Tongue (tissue), 3 donors: ENCODE measurements at places on chromosomes 13 and 19.
A peak's percentile ranks its signal among the peaks of the same experiment; 100 is the strongest.

DNA sequence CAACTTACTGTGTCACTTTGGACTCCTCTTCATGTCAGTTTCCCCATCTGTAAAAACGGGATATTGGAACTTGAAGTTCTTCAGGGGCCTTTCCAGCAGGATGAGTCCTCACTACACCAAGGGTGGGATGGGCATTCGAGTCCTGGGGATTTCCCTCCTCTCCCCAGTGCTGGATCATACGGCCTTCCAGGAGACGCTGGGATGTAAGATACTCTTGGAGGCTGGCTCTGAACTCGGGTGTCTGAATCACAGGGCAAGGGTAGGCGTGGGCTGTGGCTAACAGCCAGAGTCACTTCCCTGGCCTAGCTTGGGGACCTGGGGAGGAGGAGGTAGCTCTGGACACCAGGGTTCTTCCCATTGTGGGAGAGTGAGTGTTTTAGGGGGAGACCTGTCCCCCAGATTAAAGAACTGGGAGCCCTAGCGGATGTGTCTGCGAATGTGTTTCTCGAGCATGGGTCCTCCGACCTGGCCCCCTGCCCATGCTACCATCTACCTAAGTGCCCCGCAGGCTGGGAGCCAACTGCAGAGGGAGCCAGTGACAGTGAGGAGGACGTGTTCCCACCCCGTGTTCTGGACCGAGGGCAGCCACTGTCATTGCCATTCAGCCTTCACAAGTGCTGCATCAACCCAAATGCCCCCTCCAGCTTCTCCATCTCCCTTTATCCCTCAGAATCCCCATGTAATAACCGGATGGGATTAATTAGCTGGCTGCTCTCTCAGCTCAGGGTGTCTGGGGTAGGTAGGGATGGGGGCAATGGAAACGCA lies 2.4 kb upstream of the CYTH2 start:
- DNase-seq = no peak

DNA sequence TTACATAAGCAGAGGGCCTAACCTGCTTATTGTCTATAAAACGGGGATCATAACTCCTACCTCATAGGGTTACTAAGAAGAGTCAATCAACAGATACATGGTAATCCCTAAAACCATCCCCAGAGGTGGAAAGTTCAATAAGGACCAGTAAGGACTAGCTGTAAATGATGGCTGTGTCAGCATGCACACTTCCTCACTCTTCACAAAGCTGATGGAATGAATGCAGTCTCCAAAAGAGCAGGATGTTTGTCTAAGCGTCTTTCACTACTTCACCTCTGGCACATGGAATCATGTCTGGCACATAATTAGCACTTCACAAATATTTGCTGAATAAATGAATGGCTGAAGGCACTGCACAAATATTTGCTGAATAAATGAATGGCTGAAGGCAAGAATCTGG lies 134.2 kb downstream of the MIPEP start:
- DNase-seq = no peak

DNA sequence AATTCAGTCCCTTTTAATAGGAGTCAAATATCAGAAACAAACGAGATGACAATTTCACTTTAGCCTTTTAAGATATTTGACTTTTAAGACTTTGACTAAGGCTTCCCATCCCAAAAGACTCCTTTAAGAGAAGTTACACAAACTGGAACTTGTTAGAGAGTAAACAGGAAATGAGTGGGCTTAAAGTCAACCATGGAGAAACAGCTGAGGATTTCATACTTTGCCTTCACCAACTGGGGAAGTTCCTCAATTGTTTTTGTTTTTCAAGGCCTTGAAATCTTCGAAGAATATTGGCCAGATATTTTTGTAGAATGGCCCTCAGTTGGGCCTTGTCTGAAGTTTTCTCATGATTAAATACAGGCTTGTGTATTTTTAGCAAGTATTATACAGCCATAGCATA lies 227.3 kb downstream of the POU4F1 start:
- no peak for DNase-seq

GRCh38 chr19:18865973-18866799 lies 29.8 kb downstream of the CERS1 start:
- peak; percentile 79 for DNase-seq

GRCh38 chr13:103044056-103044455 lies 22.2 kb downstream of the SLC10A2 start:
- peak; percentile 3 for DNase-seq

- DNase-seq = no peak
These were observed 421.1 kb downstream of the FGF9 start for GRCh38 chr13:22091971-22092300.

DNA sequence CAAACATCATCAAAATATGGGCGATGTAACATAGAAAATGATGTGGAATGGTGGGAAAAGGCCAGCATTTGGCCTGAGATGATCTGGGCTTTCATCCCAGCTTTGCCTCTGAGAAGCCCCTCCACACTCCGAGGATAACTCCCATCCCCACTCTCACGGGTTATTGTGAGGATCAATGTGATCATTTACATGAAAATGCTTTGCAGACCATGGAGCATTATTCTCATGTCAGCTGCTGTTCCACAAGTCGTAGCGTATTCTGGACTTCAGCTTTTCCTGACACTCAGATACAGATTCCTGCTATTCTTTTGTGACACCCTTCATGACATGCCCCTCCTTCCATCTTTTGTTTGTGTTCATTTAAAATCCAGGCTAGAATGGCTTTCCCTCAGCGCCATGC lies 86.5 kb downstream of the NUFIP1 start:
- no peak for DNase-seq

DNA sequence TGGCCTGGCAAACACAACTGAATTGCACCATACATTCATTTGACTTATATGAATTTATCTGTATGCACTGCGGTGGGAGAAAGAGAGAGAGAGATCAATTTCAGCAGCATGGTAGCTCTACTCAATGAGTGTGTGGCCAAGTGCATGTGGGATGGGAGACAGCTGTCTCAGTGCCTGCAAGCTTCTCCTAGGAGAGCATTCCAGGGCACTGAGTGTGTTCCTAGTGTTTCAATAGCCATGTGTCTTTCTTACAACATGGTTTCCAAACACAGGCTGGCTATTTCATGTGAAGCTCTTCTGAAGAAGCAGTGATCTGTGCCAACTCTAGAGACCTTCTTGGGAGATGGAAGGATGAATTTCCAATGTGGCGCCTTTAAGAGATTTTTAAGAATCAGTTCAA lies 43.5 kb downstream of the NEK5 start:
- peak; percentile 61 for DNase-seq

GRCh38 chr19:32363632-32364031 lies 18.2 kb downstream of the ZNF507 start:
- no peak for DNase-seq

- no peak for DNase-seq
These were observed 24.9 kb downstream of the CCDC8 start for GRCh38 chr19:46388311-46389095.

DNA sequence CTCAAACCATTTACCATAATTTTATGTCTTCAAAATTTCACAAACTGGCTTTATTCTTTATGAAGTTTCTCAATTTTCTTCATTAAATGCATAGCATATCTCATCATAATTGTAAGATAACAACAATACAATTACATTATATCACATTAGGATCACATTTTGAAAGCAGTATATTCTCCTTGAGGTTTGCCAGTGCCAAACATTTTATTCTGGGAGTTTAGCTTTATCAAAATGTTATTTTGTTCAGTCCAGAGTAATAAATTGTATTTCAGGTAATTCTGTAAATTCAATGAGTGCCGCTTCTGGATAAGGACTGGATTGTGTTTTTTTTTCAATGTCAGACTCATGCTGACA lies 234.6 kb upstream of the MIR17HG start:
- no peak for DNase-seq

- DNase-seq = no peak
These were observed 66.6 kb upstream of the C1QTNF9B start for GRCh38 chr13:23963947-23964346.

DNA sequence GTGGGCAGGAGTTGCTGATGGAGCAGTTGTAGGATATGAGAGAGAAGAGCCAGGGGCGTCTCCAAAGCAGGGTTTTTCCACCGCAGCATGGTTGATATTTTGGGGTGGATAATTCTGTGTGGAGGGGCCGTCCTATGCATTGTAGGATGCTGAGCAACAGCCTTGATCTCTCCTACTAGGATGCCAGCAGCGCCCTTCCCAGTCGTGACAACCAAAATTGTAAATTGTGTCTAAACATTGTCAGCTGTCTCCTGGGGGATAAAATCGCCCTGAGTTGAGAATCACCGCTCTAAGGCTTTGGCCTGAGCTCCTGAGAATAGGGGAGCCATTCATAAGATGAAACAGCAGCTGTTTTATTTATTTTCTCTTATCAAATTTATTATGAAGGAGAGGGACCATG lies 4.2 kb downstream of the CACNG8 start:
- no peak for DNase-seq

GRCh38 chr13:30831515-30831914 lies 74.6 kb upstream of the MEDAG start:
- DNase-seq = no peak

- DNase-seq = no peak
These were observed 654.6 kb upstream of the SLITRK1 start for GRCh38 chr13:84536906-84537305.

DNA sequence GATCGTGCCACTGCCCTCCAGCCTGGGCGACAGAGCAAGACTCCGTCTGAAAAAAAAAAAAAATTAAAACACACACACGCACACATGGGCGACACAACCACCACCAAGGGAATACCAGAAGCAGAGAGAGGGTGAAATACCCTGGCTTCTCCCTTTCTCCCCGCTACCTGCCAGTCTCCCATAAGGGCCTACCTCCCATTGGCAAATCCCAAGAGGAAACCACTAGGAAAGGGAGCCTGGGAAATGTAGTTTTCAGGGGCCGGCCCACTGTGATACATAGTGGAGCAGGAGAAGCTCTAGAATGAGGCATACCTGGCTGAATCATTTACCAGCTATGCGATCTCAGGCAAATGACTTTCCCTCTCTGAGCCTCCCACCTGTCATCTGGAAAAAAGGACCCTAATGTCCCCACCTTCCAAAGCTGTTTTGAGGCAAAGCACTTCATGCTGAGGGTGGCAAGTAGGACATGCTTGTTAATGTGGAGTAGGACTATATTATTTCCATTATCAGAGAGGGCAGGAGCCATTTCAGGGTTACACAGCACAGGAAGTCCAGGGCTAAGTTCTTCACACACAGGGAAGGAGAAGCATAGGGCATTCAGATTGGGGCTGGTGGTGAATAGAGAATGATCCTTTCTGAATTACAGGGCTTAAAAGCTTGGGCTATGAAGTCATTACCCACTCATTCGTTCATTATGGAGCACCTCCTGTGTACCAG lies 14.3 kb upstream of the HNRNPUL1 start:
- no peak for DNase-seq

- DNase-seq = no peak
These were observed 18.7 kb upstream of the NMRK2 start for GRCh38 chr19:3914199-3914598.

GRCh38 chr19:42216653-42217519 lies 591 bp downstream of the DEDD2 start:
- DNase-seq = peak; percentile 40

GRCh38 chr19:45217193-45217956 lies 27.8 kb downstream of the EXOC3L2 start:
- DNase-seq = no peak

DNA sequence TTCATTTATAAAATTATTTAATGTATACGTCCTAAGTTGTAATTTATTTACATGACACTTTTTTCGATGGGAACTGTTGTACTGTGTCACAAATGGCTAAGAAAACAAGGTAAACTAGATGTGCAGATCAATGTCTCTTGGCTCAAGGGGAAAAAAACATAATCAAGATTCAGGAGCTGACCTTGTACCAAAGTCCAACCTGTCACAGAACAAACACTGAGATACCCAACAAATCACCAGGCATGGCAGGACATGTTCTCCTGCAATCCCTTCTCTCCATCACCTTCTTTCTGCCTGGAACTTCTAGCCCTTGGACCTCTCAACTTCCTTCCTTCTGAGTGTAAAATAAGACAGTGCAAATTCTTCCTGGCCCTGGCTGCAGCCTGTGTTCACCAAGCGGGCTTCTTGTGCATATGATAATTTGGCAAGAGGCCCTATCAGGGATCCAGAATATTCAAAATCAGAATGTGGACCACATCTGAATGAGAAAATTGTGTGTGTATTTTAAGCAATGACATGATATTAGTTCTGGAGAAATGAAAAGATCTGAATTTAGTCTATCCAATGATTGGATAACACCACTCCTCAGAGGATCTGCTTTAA lies 445.9 kb downstream of the ZNF536 start:
- DNase-seq = no peak

DNA sequence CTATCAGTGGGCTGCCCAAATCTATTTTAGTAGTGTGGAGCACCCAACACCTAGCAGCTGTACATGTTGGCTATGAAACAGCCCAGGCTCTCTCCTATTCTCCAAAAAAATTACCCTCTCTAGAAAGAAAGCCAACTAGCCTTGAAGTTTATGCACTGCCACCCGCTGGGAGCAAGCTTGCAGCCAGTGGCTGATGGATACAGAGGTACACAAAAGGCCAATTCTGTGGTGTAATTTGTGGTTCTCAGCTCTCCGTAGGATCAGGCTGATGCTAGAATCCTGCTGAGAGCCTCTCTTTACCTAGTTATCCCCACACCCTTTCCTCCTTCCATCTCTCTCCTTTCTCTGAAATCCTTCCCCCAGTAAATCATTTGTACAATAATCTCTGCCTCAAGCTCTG lies 1120.7 kb downstream of the DIAPH3 start:
- DNase-seq = no peak

- no peak for DNase-seq
These were observed 1.6 kb upstream of the BEST2 start for GRCh38 chr19:12749938-12750521.

- no peak for DNase-seq
These were observed 13.7 kb upstream of the SLC25A42 start for GRCh38 chr19:19050104-19050503.

GRCh38 chr19:12364391-12365235 lies 870 bp downstream of the ZNF442 start:
- peak; percentile 26 for DNase-seq

- DNase-seq = no peak
These were observed 62.4 kb upstream of the GJB6 start for GRCh38 chr13:20294497-20294896.

DNA sequence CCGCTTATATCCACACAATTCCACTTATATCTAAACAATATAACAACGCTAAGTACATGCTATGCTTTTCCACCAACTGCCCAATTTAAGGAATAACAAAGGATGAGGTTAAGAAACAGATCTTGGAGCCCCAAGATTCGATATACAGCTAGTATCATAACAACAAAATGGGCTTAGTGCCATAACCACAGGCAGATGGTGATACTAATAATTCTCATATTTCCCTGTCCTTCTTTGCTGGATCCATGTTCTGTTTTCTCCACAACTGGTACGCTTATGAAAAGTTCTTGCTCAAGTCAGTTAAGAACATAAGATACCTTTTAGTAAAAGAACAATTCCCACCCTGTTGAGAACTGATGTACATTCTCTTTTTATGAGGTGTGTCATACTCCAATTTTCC lies 33.9 kb downstream of the CAB39L start:
- DNase-seq = no peak
